ENCODE measurements at places on chromosomes 13 and 19.

GRCh38 chr19:11209839-11210655 lies 12.7 kb upstream of the KANK2 start:
- no peak for DNase-seq

DNA sequence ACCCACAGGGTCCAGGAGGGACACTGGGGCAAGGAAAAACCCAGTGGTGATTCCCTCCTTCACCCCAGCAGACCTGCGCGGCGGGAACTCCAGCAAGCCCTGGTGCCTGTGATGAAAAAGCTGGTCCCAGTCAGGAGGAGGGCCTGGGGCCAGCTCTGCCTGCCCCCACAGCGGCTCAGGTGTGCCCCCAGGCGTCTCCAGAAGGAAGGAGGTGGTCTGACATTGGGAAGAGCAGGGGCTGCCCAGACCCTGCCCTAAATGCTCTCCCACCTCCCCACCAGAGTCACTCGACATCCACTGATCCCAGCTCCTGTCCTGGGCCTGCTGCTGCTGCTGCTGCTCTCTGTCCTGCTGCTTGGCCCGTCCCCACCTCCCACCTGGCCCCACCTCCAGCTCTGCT lies 6.2 kb downstream of the PTH2 start:
- no peak for DNase-seq

- DNase-seq, result no peak
Observed at GRCh38 chr13:44300895-44301638, 72.6 kb upstream of the SERP2 start.

DNA sequence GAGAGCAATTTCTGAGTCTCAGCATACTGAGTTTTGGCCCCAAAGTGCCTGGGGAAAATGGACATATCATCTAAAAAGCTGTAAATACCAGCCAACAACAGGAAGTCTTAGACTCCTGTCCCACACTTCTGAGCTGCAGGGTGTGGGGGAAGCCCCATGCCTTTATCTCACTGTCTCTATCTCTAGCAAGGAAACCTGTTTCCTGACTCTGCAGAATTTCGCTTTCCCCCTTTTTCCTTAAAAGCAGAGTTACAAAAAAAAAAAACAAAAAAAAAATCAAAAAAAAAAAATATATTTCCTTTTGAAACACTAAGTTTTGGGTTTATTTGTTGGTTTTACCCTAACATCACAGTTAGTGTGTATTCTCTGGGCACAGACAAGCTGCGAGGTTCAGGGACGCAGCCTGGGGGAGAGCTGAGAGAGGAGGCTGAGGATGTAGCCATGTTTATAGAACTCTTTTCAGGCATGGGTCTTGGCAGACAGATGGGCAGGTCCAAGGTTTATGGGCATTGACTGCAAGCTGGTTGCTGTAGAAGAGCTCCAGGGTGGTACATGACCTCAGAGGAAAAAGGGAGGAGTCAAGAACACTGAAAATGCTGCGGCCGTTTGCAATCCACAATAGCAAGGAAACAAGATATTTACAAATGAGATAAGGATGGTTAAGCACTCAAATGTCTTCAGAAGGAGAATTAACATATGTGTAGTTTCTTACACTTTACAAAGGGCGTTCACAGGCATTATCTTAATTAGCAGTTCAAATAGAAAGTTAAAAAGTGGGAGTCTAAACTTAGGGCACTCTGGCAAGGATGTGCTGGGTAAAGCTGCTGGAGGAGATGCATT lies 4.9 kb downstream of the MBNL2 start:
- DNase-seq, result no peak

GRCh38 chr13:57631596-57632275 lies at the start of gene PCDH17:
Gene PCDH17, plus strand, starts transcription at chr13:57631744. Its CDS starts 803 bp downstream, at chr13:57632547.
- DNase-seq, result no peak

Measured in activated CD8-positive, alpha-beta memory T cell treated with anti-CD3 and anti-CD28 coated beads for 4 hours (primary cell).